ENCODE measurements at places on chromosomes 6 and 20.

DNA sequence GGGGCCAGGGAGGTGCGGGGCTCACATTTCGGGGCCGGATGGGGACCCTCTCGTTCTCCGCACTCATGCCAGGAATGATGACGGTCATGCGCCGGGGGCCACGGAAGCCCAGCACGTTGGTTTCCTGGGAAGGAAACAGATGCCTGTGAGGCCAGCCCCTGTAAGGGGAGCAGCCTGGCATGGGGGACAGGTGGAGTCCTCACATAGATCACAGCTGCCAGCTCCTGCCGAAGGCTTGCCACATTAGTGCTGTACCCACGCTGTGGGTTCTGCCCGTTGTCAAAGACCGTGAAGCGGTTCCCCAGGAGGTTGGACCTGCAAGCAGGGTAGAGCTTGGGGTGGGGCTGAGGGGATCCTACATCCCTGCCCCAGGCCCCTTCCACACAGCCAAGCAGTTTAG, 6.7 kb upstream of the TEAD3 start:
- DNase-seq: no peak

DNA sequence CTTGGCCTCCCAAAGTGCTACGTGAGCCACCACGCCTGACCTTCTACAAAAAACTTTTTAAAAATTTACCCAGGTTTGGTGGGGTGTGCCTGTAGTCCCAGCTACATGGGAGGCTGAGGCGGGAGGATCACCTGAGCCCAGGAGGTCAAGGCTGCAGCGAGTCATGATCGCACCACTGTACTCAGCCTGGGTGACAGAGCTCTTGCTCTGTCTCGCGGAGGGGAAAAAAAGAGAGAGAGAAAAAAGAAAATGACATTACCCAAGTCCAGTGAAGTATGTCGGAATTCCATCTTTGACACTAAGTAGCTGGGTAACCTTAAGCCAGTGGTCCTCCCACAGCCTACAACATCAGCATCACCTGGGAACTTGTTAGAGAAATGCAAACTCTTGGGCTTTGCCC, 18.8 kb upstream of the MAP1LC3A start:
- no peak for DNase-seq

GRCh38 chr6:25124216-25124715, 154.9 kb upstream of the CARMIL1 start:
- no peak for DNase-seq

DNA sequence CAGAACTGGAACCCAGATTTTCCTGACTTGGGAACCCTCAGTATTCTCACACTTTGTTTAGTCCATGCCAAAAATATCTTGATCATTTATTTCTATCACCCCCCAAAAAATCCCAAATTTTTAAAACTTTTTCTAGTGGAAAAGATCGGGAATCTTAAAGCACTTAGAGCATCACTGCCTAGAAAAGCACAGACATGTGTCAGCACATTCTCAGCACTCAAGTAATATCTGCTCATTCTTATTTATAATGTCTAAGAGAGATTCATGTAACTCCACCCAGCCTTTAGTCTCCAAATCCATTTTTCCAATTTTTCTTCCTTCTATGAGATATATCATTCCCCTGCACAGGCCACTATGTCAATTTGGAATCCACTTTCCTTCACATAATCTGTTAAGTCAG, 29.9 kb upstream of the HSF2 start:
- DNase-seq: no peak

DNA sequence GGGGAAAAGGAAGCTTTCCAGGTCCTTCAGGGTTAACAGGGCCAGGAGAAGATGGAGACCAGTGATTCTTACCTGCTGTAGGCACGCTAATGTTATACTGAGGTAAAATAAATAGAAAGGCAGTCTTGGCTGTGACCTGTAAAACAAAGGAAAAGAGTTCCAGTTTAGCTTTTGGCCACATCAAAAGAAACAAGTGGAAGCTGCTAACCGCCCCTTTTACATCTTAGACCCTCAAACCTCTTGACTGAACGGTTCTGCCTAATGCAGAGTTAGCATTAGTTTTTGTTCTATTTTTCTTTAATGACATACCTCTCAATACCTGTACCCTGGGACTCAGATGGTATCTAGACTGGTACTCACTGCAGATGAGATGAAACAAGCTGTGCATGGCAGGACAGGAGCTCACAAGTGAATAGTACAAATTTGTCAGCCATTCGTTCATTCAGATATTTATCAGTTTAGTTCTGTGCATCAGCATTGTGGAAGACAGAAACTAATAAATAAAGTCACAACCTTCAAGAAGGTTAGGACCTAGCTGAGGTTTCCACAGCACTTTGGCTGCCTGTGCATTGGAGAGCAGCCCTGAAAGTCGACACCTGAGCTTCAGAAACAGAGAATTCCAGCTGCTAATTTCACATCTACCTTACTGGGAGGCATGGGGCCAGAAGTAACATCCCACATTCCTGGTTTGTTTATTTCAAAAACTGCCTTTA, 41.0 kb downstream of the TRAM2 start:
- DNase-seq: no peak

DNA sequence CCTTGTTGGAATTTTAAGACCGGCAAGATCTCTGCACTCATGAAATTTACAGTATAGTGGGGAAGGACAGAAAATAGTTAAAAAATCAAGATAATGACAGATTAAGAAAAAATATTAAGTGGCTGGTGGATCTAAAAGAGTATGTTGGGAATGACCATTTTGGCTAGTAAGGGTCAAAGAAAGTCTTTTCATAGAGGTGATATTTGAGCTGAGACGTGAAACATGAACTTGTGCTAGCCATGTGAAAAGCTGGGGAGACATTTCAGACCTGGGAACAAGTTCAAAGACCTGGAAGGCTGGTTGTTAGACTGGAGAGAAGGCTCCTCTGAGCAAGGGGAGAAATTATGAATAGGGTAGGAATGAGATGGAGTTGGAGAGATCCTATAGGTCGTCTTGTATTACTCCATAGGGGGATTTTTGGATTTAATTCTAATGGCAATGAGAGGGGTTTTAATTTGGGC, 4.7 kb downstream of the BICRAL start:
- no peak for DNase-seq

GRCh38 chr6:151263967-151264366, 24.2 kb downstream of the AKAP12 start:
- DNase-seq: no peak

DNA sequence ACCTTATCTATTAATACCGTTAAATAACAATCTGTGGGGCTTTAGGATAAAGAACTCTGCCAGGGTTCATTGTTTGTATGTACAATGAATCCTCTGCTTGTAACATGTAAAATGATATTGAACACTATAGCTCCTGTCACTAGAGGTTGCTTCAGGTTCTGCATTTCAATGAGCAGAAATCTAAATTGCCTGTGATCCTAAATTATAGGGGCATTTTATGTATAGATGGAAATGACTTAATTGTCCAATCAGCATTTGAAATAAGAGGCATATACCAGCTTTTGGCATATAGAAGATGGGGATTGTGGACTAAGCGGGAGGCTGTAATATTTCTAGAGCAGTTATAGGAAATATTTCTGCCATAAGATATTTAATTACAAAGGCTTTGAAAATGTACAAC, 2.0 kb downstream of the NCOA3 start:
- DNase-seq: no peak

DNA sequence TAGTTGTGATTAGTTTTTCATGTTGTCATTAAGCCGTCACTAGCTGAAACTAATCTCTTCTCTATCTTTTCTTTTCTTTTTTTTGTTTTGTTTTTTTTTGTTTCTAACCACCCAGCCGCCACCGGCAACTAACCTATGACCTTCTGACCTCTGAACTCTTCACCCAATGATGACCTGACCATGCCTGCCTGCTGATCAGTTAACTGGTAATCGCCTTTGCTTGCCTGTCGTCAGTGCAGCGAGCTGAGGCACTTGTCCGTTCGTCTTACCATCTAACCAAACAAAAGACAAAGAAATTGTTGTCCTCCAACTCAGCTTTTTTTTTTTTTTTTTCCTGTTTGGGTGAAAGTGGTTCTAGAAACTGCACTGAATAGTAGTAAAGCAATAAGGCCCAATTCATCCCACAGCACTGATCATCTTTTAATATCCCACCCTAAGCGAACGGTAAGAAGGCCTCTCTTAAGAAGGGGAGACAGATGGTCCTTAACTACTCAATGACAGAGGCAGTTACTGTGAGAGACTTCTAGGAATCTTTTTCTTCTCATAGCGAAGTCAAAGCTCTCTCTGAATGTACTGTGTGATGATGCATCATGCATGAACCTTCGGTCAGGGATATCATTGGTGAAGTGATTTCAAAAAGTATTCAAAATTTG, 156.2 kb downstream of the QKI start:
- DNase-seq: no peak

DNA sequence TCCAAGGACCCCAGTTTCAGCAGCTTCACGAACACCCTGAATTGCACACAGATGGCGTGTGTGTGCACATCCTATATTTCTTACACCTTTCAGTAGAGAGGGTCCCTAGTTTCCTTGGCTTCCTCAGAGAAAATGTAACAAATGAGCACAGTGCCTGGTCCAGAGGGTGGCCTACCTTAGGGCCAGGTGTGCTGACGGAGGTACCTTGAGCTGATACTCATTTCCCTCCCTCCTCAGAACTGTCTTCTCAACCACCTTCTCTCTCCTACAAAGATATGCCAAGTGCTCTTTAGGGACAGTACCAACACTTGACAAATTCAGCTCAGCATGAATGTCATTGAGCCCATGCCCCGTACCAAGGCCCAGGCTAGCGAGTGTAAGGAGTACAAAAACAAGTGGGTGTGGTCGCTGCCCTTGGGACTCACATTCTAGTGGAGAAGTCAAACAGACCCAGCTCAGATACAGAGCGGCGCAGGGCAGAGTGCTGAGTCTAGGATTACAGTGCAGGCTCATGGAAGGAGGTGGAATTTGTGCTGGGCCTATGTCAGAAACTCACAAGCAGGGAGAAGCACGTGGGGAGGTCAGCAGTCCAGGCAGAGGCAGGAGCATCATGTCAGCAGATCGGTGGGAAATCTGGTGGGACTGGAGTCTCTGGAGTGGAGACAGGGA, 9.6 kb upstream of the BPHL start:
- DNase-seq: no peak

- no peak for DNase-seq
Observed at GRCh38 chr6:108029226-108029921, 45.2 kb downstream of the OSTM1 start.

- DNase-seq: no peak
Observed at GRCh38 chr20:41017448-41018042, 11.1 kb upstream of the TOP1 start.

DNA sequence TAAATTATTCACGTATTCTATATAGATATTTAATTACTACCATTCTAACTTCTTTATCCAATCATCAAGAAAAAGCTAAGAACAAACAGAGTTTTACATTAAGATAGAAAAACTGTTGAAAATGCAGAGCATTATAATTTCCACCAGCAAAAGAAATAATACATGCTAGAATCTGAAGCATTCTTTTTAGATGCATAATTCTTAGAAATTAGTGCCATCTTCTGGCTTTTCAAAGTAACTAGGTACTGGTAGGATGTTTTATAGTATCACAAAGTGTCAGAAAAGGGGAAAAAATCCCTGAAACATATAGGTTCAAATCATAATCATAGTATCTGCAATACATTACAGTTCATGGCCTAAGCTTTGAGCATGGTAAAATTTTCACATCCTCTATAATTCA, 178.9 kb downstream of the PHF3 start:
- DNase-seq: no peak

GRCh38 chr6:112743323-112743722, 396.2 kb downstream of the RFPL4B start:
- no peak for DNase-seq

DNA sequence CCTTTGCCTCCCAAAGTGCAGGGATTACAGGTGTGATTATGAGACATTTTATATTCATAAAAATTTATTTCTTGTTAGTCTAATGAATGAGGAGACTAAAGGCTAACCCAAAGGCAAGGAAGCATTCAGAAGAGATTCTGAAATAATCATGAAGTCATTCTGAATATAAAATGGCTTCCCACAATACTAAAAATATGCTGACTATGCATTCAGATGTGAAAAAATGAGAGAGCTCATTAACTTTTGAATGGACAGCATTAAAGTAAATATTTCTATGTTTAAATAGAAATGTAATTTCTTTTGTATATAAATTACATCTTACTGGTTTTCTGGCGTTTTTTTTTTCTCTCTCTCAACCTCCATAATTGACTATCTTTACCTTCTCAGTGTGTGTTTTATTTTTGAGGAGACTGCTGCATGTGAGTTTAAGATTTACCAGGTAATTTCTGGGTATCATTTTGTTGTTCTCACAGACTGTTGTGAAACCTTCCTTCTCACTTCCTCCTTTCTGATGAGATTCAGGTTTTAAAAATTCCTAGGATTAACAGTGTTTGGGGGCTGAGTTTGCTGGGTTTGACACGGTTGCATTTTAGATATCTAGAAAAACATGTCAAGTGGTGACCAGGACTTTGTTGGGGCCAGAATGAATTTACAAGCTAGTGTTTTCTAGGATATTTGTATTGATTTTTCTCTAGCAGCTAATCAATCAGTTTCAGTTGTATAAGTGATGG, 316.6 kb downstream of the CDKAL1 start:
- no peak for DNase-seq

DNA sequence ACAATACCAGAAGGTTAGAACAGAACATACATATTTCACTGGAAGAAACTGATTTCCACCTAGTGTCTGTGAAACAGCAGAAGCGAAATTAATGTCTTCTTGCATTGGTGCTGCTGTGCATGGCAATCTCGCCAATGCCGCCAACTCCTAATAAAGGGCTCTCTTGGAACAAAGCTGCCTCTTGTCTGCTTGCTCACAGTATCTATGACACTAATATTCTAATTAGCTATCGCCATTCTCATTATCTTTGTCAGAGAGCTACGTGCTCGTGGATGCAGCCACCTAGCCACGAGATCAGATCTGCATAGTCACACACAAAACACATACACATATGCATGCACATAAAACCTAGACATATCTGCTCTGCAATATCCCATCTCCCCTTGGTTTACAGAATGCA, 145.9 kb upstream of the OLIG3 start:
- DNase-seq: no peak

DNA sequence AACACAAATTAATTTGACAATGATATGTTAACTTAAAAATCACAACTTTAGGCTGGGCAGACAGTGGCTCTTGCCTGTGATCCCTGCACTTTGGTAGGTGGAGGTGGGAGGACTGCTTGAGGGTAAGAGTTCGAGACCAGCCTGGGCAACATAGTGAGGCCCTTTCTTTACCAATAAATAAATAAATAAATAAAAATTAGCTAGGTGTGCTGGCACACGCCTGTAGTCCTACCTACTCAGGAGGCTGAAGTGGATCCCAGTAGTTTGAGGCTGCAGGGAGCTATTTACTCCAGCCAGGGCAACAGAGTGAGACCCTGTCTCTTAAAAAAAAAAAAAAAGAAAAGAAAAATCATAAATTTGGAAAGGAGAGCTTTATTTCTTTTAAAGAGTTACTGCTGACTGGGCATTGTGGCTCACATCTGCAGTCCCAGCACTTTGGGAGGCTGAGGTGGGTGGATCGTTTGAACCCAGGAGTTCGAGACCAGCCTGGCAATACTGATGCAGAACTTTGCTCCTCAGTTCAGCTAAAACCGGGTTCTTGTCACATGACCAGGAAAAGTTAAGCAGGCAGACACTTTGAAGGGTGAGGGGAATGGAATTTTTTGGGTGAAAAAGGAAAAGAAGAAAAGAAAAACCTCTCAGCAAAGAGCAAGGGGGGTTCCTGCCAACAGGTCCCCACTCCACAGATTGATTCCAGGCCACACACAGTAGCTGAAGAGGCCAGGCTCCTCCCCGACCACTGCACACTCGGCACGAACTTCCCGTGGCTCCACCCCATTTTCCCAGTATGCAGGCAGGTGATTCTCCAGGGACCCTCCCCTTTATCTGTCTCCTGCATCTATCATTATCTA, 44.0 kb upstream of the DDR1 start:
- DNase-seq: no peak
